ENCODE measurements at places on chromosomes 11 and 22. TPM values are rescaled to one million over a fixed set of nuclear protein-coding genes. Genes with fewer than 3 reads are reported as not detected.

OR6T1 gene
- not detected for polyA plus RNA-seq

ENTHD1 gene
- not detected for polyA plus RNA-seq

MOGAT2 gene
- not detected for polyA plus RNA-seq

BRSK2 gene
- 43.6 TPM for polyA plus RNA-seq

DNA sequence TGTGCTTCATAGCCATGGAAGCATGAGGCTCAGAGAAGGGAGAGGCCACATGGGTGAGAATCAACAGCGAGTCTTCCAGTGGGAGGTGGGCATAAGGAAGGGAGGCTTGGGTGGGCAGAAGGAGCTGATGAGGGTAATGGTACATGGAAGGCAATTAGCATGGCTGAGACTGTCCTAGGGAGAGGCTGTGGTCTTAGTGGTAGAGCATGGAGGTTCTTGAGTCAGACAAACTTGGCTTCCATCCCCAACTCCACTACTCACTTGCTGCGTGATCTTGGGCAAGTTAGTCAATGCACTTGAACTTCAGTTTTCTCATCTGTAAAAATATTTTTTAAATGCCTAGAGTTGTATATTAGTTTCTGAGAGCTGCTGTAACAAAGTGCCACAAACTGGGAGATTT is 227.2 kb upstream of the E2F8 start:
- no peak for DNase-seq

- no peak for DNase-seq
Measured at GRCh38 chr11:128279866-128280265, 307.5 kb downstream of the ETS1 start.

- no peak for DNase-seq
Measured at GRCh38 chr11:60310407-60310998, 16.6 kb upstream of the MS4A6E start.

DNA sequence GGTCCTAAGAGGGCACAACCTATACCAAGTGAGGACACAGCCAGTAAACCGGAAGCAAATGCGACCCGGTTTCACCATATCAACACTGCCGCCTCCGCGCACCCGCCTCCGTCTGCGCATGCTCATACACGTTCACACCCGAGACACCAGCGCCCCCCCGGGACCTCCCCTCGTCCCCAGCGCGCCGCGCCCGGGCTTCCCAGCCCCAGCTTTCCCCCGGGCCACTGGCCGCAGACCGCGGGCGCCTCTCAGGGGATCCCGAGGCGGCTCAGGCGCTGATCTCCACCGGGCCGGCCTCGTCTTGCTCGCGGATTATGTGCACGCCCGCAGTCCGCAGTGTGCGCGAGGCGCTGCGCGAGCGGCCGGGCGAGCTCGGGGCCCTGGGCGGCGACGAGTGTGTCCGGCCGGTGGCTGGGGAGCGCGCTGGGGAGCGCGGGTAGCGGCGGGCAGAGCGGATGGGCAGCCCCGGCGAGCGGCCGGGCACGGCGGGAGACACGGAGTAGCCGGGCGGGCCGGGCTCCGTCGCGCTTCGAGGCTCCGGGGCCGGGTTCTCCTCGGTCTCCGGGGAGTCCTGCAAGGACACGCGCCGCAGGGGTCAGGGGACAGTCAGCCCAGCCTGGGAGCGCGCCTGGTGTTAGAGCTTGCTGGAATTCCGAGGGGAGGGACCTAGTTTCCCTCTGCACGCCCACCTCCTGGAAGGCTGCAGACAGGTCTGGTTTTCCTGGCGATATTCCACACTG is 2.0 kb downstream of the HEPN1 start:
- DNase-seq = peak; percentile 95

DNA sequence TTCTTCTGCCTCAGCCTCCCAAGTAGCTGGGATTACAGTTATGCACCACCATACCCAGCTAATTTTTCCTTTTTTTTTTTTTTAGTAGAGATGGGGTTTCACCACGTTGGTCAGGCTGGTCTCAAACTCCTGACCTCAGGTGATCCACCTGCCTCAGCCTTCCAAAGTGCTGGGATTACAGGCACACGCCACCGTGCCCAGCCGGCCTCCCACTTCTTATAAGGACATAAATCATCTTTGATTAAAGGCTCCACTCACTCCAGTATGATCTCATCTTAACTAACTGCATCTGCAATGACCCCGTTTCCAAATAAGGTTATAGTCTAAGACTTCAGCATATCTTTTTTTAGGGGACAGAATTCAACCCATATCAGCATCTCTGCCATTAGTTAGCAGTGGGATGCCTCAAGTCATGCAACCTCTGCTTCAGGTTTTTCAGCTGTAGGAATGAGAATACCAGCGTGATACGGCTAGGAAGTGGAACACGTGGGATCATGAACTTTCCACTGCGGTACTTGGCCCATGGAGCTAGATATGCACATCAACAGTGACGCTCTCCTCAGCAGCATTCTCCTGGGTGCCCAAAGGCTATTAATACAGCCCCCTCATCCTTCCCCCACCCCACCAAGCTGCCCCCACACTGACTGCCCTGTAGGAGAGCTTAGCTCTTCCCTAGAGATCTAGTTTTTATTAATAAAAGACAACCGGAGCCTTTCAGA is 41.4 kb downstream of the MCHR1 start:
- no peak for DNase-seq

- no peak for DNase-seq
Measured at GRCh38 chr11:10412266-10412665, 42.8 kb upstream of the AMPD3 start.

- DNase-seq = no peak
Measured at GRCh38 chr22:27514601-27515523, 286.7 kb downstream of the MN1 start.

GRCh38 chr11:6727971-6728760 is 43.6 kb downstream of the OR2AG2 start:
- no peak for DNase-seq

DNA sequence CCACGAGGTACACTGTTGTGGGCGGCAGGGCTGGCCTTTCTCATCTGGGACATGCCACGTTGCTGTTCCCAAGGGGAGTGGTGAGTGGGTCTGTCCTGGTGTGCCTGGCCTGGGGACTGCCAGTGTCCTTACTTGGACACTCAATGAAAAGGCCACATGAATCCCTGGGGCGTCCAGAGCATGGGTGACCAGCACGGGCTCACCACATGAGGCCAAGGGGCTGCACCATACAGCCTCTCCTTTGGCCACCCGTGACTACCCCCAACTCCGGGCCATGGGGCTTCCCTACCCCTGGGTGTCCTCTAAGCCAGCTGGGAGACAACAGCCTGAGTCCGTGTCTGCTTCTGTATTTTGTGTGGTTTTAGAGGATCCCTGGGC is 20.2 kb upstream of the TXNRD2 start:
- no peak for DNase-seq
